ENCODE measurements at places on chromosomes 3 and 15.

DNA sequence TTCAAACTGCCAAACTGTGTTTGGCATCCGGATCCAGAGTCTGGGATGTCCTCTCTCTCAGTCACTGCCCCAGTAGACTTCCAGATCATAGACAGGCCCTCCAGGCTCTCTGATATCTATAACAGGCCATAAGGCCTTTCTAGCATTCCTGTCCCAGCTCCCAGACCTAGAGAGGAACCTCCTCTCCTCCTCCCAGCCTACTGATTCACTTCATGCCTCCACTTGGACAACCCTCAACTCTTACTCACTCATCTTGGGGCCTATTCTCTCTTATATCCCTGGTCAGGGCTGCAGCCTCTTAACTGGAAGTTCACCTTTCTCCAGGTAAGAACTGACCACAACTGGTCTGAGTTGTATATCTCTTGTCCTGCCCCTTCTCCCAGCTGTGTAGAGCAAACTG lies 253.7 kb upstream of the TRIM42 start:
- DNase-seq, result no peak

DNA sequence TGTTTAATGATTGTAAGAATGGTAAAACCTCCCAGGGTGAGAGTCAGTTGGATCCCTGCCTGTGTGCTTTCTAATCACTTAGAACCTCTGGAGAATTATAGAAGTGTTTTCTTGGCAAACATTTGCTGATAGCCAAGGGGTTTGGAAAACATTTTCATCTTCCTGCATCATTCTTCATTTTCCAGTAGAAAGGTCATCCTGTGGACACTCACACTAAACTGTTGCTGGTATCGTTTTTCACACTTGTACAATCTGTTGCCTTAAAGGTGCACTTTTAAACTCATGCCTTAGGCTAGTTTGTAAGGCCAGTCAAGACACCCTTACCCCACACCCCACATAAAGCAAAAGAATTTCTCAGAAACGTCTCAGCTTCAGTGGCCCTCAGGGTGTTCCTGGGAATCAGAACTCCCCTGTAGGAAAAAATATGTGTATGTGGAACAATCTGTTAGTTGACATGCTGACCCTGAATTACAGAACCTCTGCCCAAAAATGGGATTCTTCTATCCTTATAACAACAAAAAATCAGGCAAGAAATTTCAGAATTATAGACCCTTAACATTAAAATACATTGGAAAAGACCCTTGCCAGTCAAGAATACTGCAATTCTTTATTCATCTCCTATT lies 5.8 kb upstream of the PLD1 start:
- peak; percentile 31 for DNase-seq

DNA sequence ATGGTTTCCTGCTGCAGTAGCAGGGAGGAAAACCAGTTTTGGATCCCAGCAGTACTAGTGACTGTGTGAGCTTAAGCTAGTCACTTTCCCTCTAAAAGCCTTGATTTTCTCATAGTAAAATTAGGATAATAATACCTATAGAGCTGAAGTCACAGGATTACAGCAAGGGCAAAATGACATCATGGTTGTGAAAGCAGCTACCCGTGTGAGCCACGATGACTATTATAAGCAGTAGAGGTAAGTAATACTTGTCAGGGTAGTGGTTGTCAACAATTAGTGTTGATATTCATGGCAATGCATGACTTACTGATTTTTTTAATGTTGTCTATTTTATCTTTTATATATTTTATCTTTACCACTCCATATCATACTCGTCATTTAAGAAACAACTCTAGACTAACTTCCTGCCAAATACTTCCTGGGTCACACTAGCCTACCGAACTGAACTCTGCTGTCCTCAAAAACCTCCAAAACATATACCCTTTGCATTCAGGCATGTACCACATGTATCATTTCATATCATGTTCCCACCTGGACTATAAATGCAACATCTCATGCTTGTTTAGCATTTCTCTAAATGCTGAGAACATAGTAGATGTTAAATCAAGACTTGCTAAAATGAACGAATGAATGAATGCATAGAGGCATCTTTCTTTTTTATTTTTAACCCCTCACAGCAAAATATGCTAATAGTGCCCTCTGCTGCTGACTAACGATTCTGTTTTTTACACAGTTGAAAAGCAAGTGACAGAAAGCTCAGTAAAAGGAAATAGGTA lies 172.6 kb downstream of the P3H2 start:
- peak; percentile 49 for DNase-seq

- DNase-seq, result no peak
Measured at GRCh38 chr3:143783851-143784370, 64.4 kb downstream of the SLC9A9 start.

DNA sequence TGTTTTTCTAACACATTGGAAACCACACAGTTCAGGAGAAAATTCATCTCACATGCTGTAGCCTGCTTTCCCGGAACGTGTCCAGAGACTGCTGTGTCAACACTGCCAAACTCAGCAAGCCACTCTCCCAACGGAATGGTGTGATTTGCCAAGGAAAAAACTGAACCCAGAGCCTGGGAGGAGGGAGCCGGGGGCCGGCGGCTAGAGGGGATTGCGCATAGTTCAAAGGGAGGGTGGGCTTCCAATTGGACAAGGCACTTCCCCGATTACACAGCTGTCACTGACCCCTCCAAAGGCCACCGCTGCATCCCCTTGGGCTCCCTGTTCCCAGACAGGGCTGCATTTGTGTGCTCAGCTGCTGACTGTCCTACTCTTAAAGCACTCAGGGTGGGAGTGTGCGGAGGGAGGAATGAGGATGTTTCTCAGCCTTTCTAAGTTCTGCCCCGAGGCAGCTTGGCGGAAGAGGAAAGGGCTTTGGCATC lies 256.2 kb downstream of the ZNF621 start:
- no peak for DNase-seq

DNA sequence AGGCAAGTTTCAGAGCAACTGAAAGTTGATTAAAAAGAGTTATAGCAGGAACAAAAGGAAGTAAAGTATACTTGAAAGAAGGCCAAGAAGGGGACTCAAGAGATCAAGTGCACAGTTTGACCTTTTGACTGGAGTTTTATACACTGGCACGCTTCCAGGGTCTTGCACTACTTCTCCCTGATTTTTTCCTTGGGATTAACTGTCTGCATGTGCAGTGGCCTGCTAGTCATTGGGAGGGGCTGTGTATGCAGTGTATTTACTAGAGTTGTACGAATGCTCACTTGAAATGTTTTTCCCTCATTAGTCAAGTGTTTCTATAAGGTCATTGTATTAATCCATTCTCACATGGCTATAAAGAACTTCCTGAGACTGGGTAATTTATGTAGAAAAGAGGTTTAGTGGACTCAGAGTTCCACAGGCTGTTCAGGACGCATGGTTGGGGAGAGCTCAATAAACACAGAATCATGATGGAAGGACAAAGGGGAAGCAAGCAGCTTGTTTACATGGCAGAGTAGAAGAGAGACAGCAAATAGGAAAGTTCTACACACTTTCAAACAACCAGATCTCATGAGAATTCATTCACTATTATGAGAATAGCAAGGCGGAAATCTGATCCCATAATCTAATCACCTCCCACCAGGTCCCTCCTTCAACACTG lies 571.8 kb downstream of the ZPLD1 start:
- DNase-seq, result no peak

DNA sequence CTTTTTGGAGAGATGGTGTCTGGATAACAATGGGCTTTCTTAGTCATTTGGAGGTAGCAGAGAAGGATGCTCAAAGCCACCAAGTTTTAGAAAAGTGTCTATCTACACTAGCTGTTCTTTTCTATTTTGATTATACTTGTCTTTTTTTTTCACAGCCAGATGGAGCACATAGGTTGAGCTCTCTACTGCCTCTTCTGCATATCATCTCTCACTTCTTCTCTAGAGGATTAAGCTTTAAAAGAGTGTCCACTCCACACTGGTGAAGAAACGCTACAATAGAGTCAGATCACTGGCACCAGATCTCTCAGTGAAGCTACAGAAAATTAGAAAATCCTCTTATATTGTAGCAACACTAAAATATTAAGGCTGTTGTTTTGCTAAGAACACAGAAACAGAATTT lies 145.3 kb upstream of the MBNL1 start:
- no peak for DNase-seq

- no peak for DNase-seq
Measured at GRCh38 chr15:56832125-56832524, 86.3 kb upstream of the TCF12 start.

GRCh38 chr15:40006646-40007045 lies 32.3 kb downstream of the SRP14 start:
- peak; percentile 48 for DNase-seq

- DNase-seq, result peak; percentile 55
Measured at GRCh38 chr3:196518966-196519717, 4.0 kb upstream of the SMCO1 start.

- no peak for DNase-seq
Measured at GRCh38 chr15:74511583-74511982, 29.4 kb upstream of the ARID3B start.

DNA sequence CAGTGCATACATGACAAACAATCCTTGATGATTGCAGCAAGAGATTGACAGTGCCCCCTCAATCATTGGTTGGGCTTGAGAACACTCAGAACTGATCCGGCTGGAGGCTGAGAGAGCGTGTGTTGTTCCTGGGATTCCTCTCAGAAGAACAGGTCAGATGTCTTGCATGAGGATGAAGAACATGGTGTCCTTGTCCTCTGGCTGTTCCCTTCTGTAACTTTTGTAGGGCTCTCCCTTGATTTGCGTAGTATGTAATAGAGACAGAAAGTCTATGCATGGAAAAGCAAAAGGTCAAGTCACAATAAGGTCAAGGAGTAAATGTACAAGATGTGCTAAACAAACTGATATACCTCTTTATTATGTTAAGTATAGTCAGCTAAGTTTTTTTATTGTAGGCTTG lies 8.2 kb downstream of the CHST2 start:
- DNase-seq, result no peak

GRCh38 chr3:183244981-183245476 lies 8.0 kb upstream of the B3GNT5 start:
- DNase-seq, result no peak

GRCh38 chr3:160812304-160812703 lies 56.3 kb downstream of the PPM1L start:
- no peak for DNase-seq

DNA sequence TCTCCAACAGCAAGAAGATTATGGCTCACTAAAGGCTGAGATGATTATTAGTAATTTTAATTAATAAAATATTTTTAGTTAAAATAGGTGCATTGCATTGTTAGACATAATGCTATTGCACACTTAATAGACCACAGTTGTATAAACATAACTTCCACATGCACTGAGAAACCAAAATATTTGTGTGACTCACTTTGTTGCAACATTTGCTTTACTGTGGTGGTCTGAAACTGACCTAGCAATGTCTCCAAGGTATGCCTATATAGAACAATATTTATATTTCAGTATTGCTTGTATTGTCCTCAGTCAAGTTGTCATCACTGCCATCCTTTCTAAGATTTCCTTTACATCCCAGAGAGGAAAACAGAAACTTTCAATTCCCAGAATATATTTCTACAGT lies 1215.2 kb downstream of the SI start:
- no peak for DNase-seq

- no peak for DNase-seq
Measured at GRCh38 chr3:196486263-196486662, 17.3 kb downstream of the RNF168 start.

- no peak for DNase-seq
Measured at GRCh38 chr3:129356756-129357425, 71.5 kb downstream of the EFCAB12 start.

All from fibroblast of skin of right biceps (primary cell).